ENCODE measurements at places on chromosomes 6 and 20.

- DNase-seq, result peak; percentile 18
These were observed 972 bp downstream of the RNF8 start for GRCh38 chr6:37354526-37355384.

DNA sequence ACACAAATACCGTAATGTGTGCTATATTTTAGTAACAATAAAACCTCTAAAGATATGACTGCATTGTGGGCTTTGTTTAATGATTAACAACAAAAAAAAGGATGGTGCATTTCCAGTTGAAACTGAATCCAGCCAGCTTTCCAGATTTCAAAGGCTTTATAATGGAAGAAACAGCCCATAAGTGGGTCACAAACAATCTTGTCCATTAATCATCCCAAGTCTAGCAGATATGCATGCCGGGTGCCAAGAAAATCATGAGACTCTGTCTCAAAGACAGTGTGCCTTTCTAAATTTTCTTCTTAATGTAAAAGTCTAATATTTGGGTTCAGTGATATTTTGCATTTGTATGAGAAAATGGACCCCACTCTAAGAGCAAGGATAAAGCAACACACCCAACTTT is 20.6 kb upstream of the LAMP5 start:
- DNase-seq, result no peak

GRCh38 chr6:13769655-13770053 is 44.7 kb downstream of the MCUR1 start:
- peak; percentile 22 for DNase-seq

DNA sequence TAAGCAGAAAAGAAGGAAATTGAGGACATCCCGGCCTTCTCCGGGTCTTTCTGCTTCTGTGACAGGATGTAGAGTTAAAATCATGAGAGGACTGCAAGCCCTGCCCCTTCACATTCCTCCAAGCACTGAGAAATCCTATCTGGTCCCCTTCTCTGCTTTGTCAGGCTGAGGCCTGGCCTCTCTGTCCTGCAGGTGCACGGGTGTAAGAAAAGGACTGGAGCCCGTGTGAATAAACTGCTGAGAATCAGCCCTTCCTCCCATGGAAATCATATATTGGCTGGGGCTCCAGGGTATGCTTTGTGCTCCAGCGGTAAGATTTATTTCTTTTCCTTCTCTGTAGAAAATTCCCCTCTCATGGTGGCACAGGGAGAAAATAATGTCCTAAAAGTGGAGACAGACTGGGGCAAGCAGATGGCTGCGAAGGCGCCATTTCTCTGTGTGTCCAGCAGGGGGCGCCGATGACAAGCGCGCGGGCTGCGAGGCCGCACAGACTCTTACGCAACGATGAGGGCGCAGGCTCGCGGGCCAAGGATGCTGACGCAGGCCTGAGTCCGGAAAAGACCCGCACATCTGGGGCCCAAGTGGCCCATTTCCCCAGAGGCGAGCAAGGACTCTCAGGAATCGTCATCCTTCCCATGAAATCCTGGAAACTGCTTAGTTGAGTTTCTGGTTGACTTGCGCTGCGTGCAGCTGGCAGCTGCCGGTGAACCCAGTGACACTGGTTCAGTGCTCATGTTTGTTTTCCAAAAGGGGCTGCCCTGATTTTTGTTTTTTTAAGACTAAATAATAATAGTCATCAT is 258.6 kb downstream of the ADGB start:
- DNase-seq, result peak; percentile 72

DNA sequence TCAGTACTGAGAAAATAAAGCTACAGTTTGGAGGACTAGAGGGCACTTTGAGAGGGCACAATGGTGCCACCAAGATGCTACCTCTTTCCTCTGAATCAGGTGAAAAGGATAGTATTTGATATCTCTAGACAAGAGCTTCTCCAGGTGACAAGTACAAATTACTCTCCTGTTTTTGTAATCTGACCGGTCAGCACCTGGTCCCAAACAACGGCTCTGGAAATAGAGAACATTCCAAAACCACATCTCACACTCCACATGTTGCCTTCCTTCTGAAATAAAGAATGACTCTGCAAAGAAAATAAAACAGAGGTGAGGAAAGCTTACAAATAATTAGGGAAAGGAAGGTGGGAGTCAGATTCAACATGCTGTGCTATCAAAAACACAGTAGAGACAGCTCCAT is 51.3 kb upstream of the CITED2 start:
- DNase-seq, result no peak

DNA sequence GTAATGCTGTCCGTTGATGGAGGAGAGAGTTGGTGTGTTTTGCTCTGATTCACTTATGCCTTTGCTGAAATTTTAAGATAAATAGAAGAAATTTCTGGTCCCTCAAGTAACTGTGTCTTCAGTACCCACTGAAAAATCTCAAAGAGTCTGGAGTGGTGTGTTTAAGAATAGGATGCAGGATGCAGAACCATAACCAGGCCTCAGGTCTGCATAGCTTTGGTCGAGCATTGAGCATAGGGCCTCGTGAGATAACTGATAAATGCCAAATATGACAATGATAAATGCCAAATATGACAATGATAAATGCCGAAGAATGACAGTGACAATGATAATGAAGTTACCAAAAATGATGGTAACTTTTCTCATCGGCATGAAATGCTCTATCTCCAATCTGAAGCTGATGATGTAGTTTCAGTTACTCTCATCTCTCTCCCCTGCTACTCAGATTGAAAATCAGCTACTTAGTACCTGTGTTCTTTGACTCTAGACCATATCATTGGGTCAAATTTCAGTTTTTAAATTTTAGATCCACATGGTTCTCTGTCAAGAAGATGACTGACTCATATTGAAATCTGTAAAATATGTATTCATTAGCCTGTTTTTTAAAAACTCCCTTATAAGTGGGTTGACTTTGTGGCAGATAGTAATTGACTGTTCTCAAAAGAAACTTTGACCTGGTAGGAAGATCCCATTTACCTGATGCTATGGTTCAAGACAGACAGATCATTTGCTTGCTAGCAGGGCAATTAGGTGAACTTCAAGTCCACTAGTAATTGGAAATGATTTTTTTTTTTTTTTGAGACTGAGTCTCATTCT is 96.6 kb downstream of the SLC16A10 start:
- no peak for DNase-seq

- DNase-seq, result no peak
These were observed 867 bp upstream of the AKAP7 start for GRCh38 chr6:131134220-131134979.

DNA sequence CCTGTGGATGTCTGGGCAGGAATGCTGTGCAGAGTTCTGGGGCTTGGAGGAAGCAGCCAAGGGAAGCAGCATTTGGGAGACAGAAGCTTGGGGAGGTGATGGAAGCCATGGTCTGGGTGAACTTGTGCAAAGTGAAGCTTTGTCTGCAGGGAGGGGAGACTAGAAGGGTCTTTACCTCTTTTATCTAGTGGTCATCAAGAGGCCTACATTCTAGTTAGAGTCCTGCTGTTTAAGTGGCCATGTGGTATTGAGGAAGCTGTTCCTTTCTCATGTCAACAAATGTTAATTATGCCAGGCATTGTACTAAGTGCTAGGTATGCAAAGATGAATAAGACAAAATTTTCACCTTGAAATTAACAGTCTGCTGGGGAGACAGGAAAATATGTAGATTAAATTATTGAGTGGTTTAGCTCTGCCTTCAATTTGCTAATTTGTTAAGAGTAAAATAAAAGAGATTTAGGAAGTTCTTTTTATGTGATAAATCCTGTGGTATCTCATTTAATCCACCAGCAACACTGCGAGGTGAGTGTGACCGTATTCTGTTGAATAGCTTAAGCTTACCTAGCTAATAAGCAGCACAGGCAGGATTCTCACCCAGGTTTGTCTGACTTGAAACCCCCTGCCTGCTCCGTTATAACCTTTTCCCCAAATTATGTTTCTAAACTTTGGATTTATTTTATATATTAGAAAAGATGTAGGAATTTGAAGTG is 43.1 kb downstream of the ARID1B start:
- DNase-seq, result no peak

DNA sequence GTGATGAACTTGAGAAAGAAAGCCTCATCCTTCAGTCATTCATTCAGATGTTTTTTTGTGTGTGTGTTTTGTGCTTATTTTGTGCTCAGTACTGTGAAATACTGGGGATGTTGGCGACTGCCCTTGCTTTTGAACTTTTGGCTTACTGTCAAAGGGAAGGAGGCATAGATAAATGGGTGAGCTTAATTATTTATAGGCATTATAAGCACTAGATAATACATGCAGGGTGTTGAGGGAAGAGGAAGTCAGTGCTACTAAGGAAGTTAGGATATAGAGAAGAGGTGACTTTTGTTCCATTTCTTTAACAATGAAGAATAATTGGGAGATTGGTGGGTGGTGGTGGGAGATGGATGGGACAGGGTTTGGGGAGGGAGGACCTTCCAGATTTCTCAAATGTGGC is 23.6 kb downstream of the XRN2 start:
- no peak for DNase-seq

- no peak for DNase-seq
These were observed 50.7 kb upstream of the TPD52L1 start for GRCh38 chr6:125102891-125103290.

DNA sequence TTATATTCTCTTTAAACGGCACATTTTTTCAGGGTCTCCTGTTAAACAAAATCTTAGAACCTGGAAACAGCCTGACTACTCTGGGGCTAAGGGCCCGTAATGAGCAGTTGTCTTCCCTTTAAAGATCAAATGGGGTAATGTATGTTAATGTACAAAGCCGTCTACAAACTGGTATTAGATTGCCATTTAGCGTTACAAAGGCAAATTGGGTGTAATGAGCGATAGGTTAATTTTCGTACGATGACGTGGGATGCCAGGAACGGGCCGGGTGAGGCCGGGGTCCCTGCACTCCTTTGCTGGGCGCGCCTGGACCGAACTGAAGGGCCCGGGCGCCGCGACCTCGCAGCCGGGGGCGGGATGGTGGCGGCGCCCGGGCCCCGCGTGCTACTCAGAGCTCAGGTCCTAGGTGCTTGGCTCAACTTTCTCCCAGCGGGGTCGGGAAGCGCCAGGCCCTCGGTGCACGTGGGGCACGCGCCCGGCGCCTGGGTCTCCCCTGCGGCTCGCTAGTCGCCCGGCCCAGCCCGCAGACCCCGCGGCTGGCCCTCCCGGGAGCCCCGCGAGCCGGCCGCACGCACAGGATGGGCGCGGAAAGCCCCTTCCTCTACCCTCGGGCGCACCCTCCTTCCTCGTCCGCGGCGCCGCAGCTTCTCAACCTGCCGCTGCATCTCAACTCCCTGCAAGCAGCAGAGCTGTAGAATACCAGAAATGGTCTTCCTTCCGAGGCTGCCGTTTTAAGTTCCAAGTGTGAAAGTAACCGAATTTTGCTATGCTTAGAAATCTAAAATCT is 5.9 kb downstream of the NKX2-4 start:
- no peak for DNase-seq

GRCh38 chr6:72916298-72916697 is 294.4 kb downstream of the KCNQ5 start:
- no peak for DNase-seq

- no peak for DNase-seq
These were observed 5.5 kb downstream of the BFSP1 start for GRCh38 chr20:17525650-17526049.

DNA sequence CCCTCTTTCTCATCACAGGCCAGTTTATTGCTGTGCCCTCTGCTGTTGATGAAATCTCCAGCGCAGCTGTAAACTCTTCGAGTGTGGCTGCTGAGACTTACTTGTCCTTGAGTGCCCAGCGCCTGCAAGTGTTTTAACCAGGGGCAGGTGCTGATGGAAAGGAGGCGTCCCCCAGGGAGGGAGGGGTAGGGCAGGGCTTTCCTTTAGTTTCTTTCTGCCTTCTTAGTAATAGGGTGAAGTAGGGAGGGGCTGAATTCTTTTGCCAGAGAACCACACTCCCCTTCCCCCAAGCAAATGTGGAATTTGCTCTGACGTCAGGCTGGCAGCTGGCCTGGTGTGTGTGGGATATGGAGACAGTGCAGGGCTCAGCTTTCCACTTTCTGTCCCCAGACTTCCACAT is 61.2 kb downstream of the IGF2R start:
- DNase-seq, result no peak
